ENCODE measurements at places on chromosomes 7 and 10.

- no peak for DNase-seq
Measured at GRCh38 chr10:23892296-23892695, 316.6 kb upstream of the KIAA1217 start.

- DNase-seq: no peak
Measured at GRCh38 chr7:139431010-139431409, 52.5 kb downstream of the KLRG2 start.

DNA sequence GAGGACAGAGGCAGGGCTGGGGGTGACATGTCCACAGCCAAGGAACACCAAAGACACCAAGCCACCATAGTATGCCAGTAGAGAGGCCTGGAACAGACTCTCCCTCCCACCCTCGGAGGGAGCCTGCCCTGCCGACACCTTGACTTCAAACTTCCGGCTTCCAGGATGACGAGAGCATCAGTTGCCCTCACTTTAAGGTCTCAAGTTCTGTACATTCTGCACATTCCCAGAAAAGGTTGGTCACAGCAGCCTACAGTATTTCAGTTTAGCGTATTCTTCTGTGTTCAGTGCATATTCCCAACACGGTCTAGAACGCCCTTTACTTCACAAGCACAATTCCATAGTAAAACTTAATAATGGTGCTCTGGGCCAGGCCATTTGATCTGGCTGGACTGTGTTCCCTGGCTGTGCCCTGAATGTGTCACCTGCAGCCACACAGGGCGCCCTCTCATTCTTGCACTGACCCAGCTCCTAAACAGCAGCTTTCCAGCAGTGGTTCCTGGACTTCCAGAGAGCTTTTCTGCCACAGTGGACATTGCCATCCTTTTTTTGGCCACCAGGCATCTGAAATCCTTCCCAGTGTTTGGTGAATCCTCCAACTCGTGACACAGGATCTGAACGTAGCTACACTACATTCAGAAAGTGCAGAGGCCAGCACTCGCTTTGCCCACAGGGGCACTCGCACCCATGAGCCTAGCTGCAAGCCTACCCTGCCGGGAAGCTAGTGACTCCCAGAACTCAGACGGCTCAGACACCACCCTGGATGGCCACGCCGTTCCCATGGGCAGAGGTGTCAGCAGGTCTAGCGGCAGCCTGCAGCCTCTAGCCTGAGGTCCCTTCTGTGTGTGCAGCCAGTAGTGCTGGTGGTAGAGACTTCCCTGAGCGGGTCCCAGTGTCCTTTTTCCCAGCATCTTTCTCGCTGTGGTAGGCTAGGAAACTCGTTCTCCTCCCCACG is 36.4 kb upstream of the INSIG1 start:
- DNase-seq: no peak

GRCh38 chr10:21431799-21432198 is 93.7 kb downstream of the SKIDA1 start:
- DNase-seq: no peak

GRCh38 chr7:138546064-138546619 is 86.1 kb downstream of the TRIM24 start:
- DNase-seq: no peak

DNA sequence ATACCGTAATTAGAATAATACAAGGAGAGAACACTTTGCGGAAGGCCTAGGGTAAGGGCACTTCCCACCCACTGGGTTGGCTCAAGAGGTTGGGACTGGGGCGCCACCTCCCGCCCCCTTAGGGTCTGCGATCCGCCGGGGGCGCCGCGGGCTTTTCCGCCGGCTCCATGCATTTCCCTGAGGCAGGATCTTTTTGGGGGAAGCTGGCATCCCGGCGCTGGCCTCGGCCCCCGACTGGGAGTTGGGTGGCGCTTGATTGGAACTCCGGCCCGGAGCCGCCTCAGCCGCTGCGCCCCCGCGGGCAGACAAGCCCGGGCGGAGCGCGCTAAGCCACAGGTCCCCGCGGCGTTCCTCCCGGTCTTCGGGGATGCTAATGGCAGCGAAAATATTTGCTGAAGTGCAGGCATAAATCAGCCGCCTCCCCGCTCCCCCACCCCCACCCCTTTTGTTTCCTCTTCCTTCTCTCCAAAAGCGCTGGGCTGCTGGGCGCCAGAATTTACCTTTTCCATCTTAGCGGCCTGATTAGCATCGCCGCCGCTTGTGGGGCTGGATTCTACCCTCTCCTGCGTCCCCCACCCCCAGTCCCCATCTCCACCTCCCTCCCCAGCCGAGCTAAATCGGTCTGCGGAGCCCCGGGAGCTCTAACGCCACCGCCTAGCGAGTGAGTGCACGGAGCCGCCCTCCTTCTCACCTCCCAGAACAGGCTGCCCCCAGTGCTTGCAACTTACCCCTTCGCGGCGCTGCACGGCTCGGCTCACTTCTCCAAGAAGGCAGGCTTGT is 5.1 kb downstream of the UNC5B start:
- no peak for DNase-seq
